Activated T-helper 17 cell treated with anti-CD3 and anti-CD28 coated beads, Interleukin-2, amount 50 U/mL, for 72 hours (primary cell): ENCODE measurements at places on chromosomes 12 and 14. TPM values are rescaled to one million over a fixed set of nuclear protein-coding genes. Genes with fewer than 3 reads are reported as not detected.

The BEST3 gene
- not detected for total RNA-seq

The SLC4A8 gene
- total RNA-seq: 2.2 TPM

The CAPS2 gene
- 11.1 TPM for total RNA-seq

The NGB gene
- not detected for total RNA-seq

The C12orf42 gene
- total RNA-seq: not detected

The PROX2 gene
- total RNA-seq: 0.71 TPM

The ZDHHC22 gene
- total RNA-seq: not detected

The EPYC gene
- total RNA-seq: not detected

The GUCY2C gene
- total RNA-seq: not detected

The PIWIL1 gene
- not detected for total RNA-seq

The CLEC4D gene
- total RNA-seq: not detected

The GLIPR1L2 gene
- total RNA-seq: 0.56 TPM

The SERPINA3 gene
- total RNA-seq: not detected

The CLMN gene
- total RNA-seq: 0.95 TPM

The RAP1B gene
- 158 TPM for total RNA-seq

The CCDC196 gene
- total RNA-seq: not detected

The VWF gene
- 0.04 TPM for total RNA-seq
